Lower lobe of right lung (tissue), 2 donors: ENCODE measurements at places on chromosomes 5 and 9.
A peak's percentile ranks its signal among the peaks of the same experiment; 100 is the strongest.

DNA sequence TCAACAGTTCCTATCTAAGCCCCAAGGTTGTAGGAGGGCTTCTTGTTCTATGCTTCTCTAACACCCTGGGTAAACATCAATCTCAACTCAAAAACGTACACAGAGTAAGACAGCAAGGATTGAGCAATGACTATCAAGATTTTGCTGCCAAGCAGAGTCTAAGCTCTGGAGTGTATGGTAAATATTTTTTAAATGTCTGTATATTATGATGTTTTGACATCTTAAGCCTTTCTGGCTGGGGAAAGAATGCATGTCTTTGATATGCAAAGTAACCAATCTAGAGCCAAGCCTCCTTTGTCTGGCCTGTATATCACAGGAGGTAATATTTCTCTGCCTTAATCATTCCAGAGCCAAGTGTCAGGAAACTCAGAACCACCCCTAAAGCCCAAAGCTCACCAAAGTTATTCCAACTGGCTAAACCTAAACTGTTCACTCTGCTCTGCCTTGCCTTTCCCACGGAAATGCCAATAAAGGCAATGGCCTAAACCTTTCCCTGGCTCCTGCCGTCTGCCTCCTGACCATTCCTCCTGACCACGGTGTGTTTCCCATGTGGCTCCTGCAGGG is 45.2 kb downstream of the YIPF5 start:
- H3K36me3 ChIP-seq = no peaks in the 10 kb centered on the region
- H3K4me3 ChIP-seq = no peak overlapping the region
- DNase-seq = no peak
- H3K27ac ChIP-seq = no peak overlapping the region
- no peaks in the 10 kb centered on the region for H3K27me3 ChIP-seq

- no peak overlapping the region for H3K4me3 ChIP-seq
- H3K4me1 ChIP-seq = no peaks in the 10 kb centered on the region
- no peaks in the 10 kb centered on the region for H3K27me3 ChIP-seq
- H3K27ac ChIP-seq = no peak overlapping the region
- no peaks in the 10 kb centered on the region for H3K36me3 ChIP-seq
Measured at GRCh38 chr9:99489060-99489413, 267.0 kb downstream of the SEC61B start.

GRCh38 chr5:149002761-149003689 is 59.8 kb downstream of the SH3TC2 start:
- H3K27ac ChIP-seq = no peak overlapping the region
- H3K4me1 ChIP-seq = peaks cover 7% of the 10 kb centered on the region
- H3K36me3 ChIP-seq = no peaks in the 10 kb centered on the region
- H3K27me3 ChIP-seq = no peaks in the 10 kb centered on the region

DNA sequence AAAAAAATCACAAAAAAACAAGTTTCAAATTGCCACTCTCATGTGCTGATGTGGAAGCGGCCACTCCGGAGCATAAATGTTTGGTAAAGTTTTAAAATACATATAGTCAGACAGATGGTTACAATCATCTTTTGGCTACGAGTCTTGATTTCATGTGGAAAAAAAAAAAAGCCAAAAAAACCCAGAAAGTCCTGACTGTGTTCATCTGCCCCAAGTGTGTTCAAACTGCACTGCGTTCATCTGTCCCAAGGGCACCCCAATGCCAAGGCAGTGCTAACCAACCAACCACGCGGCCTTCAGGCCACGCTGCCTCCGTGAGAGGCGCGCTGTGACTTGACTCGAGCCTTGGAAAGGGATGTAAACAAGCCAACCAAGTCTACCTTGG is 127.1 kb downstream of the MYO10 start:
- no peak overlapping the region for H3K4me3 ChIP-seq
- no peaks in the 10 kb centered on the region for H3K36me3 ChIP-seq
- H3K27me3 ChIP-seq = no peaks in the 10 kb centered on the region
- H3K27ac ChIP-seq = peak overlapping the region; percentile 46

- H3K4me3 ChIP-seq = no peak overlapping the region
- no peak for DNase-seq
- H3K4me1 ChIP-seq = no peaks in the 10 kb centered on the region
- no peak overlapping the region for H3K27ac ChIP-seq
- H3K36me3 ChIP-seq = no peaks in the 10 kb centered on the region
- H3K27me3 ChIP-seq = no peaks in the 10 kb centered on the region
Measured at GRCh38 chr5:133943475-133943817, 25.0 kb downstream of the C5orf15 start.

GRCh38 chr5:132813599-132814502 is 749 bp downstream of the SOWAHA start:
- DNase-seq = no peak
- H3K27me3 ChIP-seq = peaks cover 47% of the 10 kb centered on the region
- no peak overlapping the region for H3K27ac ChIP-seq
- peak overlapping the region; percentile 49 for H3K4me3 ChIP-seq
- no peaks in the 10 kb centered on the region for H3K36me3 ChIP-seq

GRCh38 chr5:124998520-124998919 is 252.1 kb upstream of the ZNF608 start:
- no peaks in the 10 kb centered on the region for H3K27me3 ChIP-seq
- no peaks in the 10 kb centered on the region for H3K36me3 ChIP-seq
- H3K4me3 ChIP-seq = no peak overlapping the region
- no peak for DNase-seq

GRCh38 chr5:173020643-173021042 is 35.5 kb upstream of the CREBRF start:
- peaks cover 32% of the 10 kb centered on the region for H3K4me1 ChIP-seq
- H3K36me3 ChIP-seq = peaks cover 36% of the 10 kb centered on the region
- H3K27ac ChIP-seq = peak overlapping the region; percentile 31

GRCh38 chr5:169430671-169431070 is 129.7 kb upstream of the SLIT3 start:
- no peak overlapping the region for H3K4me3 ChIP-seq
- H3K27ac ChIP-seq = no peak overlapping the region
- no peak for DNase-seq
- H3K27me3 ChIP-seq = no peaks in the 10 kb centered on the region

DNA sequence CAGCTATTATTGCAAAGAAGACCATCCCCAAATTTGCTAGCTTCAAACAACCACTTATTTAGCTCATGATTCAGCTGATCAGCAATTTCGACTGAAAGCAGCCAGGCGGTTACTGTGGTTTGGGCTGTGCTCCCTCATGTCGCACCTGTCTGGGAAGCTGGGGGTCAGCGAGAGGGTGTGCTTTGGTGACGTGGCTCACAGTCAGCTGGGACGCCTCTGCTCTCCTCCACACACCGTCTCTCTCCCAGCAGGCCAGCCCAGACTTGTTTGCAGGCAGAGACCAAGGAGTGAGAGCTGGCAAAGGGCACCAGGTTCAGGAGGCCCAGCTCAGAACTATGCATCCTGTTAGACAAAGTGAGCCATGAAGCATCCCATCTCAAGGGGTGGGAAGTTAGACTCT is 140.9 kb downstream of the SYK start:
- no peak for DNase-seq
- H3K4me1 ChIP-seq = no peaks in the 10 kb centered on the region
- no peaks in the 10 kb centered on the region for H3K36me3 ChIP-seq
- H3K27ac ChIP-seq = no peak overlapping the region

- no peaks in the 10 kb centered on the region for H3K27me3 ChIP-seq
- H3K4me1 ChIP-seq = peaks cover 14% of the 10 kb centered on the region
- H3K36me3 ChIP-seq = no peaks in the 10 kb centered on the region
- H3K4me3 ChIP-seq = no peak overlapping the region
- no peak overlapping the region for H3K27ac ChIP-seq
- no peak for DNase-seq
Measured at GRCh38 chr5:107538331-107538730, 132.4 kb downstream of the EFNA5 start.

DNA sequence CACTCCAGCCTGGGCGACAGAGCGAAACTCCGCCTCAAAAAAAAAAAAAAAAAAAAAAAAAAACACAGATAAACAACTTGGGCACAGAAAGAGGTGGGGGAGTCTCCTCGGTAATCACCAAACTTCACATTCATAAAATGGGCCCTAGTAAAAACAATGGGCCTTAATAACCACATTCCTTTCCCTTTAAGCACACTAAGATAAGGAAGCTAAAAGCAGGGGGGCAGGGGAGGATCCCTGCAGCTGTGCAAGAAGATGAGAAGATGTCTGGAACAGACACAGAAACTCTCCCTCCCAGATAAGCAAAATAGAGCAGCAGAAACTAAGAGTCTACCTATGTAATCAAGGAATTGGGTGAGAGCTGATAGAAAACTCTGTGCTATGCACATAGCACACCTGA is 111.2 kb upstream of the FAM174A start:
- no peaks in the 10 kb centered on the region for H3K36me3 ChIP-seq
- no peaks in the 10 kb centered on the region for H3K4me1 ChIP-seq
- no peaks in the 10 kb centered on the region for H3K27me3 ChIP-seq
- H3K27ac ChIP-seq = no peak overlapping the region

- peaks cover 4% of the 10 kb centered on the region for H3K4me1 ChIP-seq
- H3K4me3 ChIP-seq = no peak overlapping the region
- H3K27ac ChIP-seq = no peak overlapping the region
- H3K27me3 ChIP-seq = peaks cover 5% of the 10 kb centered on the region
Measured at GRCh38 chr9:86985132-86985647, 37.9 kb upstream of the GAS1 start.

GRCh38 chr9:89666950-89667349 is 62.1 kb downstream of the GADD45G start:
- peak overlapping the region; percentile 65 for H3K27ac ChIP-seq
- H3K4me1 ChIP-seq = peaks cover 46% of the 10 kb centered on the region
- no peaks in the 10 kb centered on the region for H3K36me3 ChIP-seq
- H3K4me3 ChIP-seq = no peak overlapping the region
- no peak for DNase-seq

- H3K4me3 ChIP-seq = no peak overlapping the region
- no peaks in the 10 kb centered on the region for H3K27me3 ChIP-seq
- H3K36me3 ChIP-seq = peaks cover 56% of the 10 kb centered on the region
- no peaks in the 10 kb centered on the region for H3K4me1 ChIP-seq
- no peak for DNase-seq
Measured at GRCh38 chr5:96901384-96901783, 25.1 kb downstream of the ERAP2 start.

DNA sequence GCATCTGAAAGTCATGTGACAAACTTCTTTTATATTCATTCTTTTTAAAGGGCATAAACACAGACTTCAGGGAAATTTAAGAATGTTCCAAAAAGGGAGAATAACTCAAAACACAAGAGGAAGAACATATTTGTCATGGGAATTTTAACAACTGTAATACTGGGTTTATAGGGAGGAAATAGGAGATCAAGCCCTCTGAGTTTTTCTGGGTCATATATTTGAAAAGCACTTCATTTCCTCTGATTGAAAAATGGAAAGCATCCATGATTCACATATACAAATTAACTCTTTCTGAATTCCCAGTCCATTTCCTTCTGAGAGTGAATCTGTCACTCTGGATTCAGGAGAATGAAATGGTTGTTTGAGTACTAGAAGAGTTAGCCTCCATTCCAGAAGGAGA is 26.8 kb downstream of the LURAP1L start:
- no peaks in the 10 kb centered on the region for H3K27me3 ChIP-seq
- no peaks in the 10 kb centered on the region for H3K36me3 ChIP-seq
- no peak overlapping the region for H3K27ac ChIP-seq
- H3K4me1 ChIP-seq = peaks cover under 1% of the 10 kb centered on the region

DNA sequence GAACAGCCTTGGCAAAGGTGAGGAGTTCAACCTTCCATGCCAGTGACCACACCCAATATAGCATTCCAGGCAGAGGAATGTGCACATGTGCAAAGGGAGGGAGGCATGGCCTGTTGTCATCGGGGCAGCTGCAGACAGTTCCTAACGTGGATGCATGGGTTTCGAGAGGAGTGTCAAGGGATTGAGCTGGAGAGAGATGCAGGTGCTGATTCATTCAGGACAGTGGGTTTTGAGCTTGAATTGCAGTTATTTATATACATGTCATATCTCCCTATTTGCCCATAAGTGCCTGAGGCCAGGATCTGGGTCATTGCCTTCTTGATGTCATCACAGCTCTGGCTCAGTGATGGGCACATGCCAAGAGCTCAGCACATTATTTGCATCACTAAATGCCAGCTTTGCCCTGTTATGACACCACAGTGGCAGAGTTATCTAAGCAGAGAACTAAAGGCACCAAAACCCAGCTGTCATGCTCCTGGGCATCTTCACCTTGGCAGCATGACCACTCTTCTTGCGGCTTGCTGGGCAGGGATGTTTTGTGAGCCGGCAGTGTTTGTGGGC is 278.0 kb downstream of the NTRK2 start:
- no peak for DNase-seq
- H3K36me3 ChIP-seq = no peaks in the 10 kb centered on the region
- no peak overlapping the region for H3K4me3 ChIP-seq
- no peaks in the 10 kb centered on the region for H3K27me3 ChIP-seq
- no peak overlapping the region for H3K27ac ChIP-seq
- H3K4me1 ChIP-seq = no peaks in the 10 kb centered on the region

GRCh38 chr5:120630550-120630949 is 166.4 kb downstream of the PRR16 start:
- no peak overlapping the region for H3K27ac ChIP-seq
- no peaks in the 10 kb centered on the region for H3K27me3 ChIP-seq
- no peaks in the 10 kb centered on the region for H3K4me1 ChIP-seq
- no peak for DNase-seq

GRCh38 chr9:91771864-91772263 is 178.2 kb downstream of the ROR2 start:
- DNase-seq = no peak
- H3K36me3 ChIP-seq = no peaks in the 10 kb centered on the region
- H3K4me1 ChIP-seq = no peaks in the 10 kb centered on the region
- H3K27ac ChIP-seq = no peak overlapping the region
- H3K27me3 ChIP-seq = peaks cover 11% of the 10 kb centered on the region

- no peak overlapping the region for H3K4me3 ChIP-seq
- H3K27ac ChIP-seq = no peak overlapping the region
- no peak for DNase-seq
Measured at GRCh38 chr5:125972706-125973105, 450.5 kb upstream of the GRAMD2B start.
